ENCODE measurements at places on chromosomes 5 and 9. TPM values are rescaled to one million over a fixed set of nuclear protein-coding genes. Genes with fewer than 3 reads are reported as not detected.

GRCh38 chr9:117929868-117930267, 225.7 kb downstream of the TLR4 start:
- DNase-seq = no peak

GRCh38 chr9:120905315-120906164, 21.1 kb downstream of the TRAF1 start:
- no peak for DNase-seq

DNA sequence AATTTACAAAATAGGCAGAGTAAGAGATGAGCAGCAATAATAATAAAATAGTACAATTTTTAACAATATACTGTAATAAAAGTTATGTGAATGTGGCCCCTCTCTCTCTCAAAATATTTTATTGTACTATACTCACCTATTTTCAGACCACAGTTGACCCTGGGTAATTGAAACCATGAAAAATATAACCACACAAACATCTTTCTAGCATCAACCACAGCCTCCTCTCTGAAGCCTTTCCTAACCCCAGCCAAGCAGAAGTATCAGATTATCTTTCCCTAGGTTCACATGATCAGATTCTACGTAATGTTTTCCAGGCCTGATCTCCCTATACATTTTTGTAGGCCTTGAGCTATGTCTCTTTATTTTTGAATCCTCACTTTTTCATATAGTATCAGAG, 35.2 kb downstream of the DNAH5 start:
- DNase-seq = no peak

GRCh38 chr5:101969742-101970141, 326.3 kb downstream of the SLCO4C1 start:
- DNase-seq = no peak

DNA sequence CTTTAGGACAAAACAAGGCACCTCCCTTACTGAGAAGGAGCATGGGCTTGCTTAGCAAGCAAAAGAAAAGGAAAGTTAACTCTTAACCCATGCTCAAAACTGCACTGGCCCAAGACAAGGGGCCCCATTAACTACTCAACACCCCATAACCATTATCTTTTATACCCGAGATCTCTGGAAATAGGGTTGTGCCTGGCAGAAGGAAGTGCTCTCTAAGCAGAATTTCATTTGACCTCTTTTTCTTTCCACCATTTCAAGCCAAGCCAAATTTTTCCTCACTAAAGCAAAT, 167.2 kb downstream of the RASEF start:
- no peak for DNase-seq

SLC46A2 gene
- polyA plus RNA-seq = 0.18 TPM

FCN1 gene
- polyA plus RNA-seq = 3.8 TPM

PRSS3 gene
- not detected for polyA plus RNA-seq
